ENCODE measurements at places on chromosomes 6 and 20.

GRCh38 chr6:46113370-46113769 lies 16.4 kb upstream of the ENPP4 start:
- DNase-seq, result no peak

DNA sequence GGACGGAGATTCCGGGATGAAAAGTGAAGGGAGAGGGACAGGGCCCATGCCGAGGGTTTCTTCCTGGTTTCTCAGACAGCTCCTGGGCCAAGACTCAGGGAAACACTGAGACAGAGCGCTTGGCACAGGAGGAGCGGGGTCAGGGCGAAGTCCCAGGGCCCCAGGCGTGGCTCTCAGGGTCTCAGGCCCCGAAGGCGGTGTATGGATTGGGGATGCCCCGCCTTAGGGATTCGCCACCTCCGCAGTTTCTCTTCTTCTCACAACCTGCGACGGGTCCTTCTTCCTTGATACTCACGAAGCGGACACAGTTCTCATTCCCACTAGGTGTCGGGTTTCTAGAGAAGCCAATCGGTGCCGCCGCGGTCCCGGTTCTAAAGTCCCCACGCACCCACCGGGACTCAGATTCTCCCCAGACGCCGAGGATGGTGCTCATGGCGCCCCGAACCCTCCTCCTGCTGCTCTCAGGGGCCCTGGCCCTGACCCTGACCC lies 55.0 kb upstream of the HLA-A start:
- no peak for DNase-seq

DNA sequence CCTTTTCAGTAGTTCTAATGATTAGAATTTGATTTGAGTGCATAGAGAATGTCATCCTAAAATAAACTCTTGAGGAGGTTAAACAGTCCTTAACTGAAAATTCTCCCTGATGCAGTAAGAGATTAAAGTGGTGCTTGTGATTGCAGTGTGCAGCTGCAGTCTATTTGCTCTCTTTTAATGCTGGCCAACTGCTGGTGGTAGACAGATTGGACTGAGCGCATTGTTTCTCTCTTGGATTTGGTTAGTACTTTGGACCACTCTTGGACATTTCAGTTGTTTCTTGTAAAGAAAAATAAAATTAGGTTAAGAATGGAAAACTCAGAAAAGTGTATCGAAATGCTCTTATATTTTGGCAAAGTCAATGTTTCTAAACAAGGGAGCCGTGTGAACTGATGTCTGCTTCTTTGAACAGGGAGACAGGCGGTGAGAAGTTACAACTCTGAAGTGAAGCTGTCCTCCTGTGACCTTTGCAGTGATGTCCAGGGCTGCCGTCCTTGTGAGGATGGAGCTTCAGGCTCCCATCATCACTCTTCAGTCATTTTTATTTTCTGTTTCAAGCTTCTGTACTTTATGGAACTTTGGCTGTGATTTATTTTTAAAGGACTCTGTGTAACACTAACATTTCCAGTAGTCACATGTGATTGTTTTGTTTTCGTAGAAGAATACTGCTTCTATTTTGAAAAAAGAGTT lies 127.2 kb downstream of the CD109 start:
- DNase-seq, result no peak

DNA sequence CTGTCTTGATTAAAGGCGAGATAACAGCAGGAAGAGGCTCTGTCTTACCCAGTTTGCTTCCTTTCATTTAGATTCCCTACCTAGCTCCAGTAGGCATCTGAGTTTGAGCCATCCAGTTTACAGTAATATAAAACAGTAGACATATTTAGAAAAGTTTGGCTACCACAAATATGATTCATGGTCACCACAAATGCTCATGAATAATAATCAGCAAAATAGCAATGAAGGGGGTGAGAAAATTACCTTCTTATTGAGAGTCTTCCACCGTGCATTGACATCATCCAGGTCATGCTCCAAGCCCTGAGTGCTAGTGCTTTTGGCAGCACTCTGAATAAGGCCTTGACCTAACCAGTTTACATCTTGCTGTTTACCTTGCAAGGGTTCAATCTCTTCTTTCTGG lies 106.2 kb downstream of the DST start:
- no peak for DNase-seq

DNA sequence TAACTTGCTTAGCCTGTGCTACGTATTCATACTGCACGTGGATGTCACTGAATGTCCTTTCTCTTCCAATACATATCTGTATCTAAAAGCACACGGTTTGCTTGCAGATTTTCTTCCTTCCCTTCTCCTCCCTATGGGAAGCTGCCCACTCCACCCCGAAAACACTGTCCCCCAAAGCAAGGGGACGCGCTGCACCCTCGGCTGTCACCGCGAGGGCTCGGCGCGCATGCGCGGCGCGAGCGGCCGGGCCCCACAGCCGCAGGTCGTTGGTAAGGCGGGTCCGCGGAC lies 659 bp downstream of the TMX4 start:
- DNase-seq, result no peak

- DNase-seq, result peak; percentile 84
Observed at GRCh38 chr6:166005944-166006899, 161.4 kb downstream of the TBXT start.

DNA sequence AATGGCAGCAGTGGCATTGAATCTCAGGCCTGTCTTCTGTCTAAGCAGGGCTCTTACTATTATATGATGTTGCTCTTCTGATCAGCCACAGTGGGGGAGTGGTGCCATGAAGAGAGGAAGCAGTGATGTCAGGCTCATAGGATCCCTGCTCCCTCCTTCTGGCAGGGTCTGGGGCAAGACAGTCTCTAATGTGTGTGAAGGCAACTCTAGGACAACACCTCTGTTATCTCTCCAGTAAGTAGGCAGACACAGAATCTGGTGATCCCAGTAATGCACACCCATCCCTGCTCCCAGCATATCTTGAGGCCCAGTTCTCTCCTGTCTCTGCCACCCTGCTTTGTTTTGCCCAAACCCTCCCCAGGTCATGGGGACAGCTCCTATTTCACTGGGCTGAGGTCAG lies 8.8 kb downstream of the C20orf202 start:
- DNase-seq, result no peak

DNA sequence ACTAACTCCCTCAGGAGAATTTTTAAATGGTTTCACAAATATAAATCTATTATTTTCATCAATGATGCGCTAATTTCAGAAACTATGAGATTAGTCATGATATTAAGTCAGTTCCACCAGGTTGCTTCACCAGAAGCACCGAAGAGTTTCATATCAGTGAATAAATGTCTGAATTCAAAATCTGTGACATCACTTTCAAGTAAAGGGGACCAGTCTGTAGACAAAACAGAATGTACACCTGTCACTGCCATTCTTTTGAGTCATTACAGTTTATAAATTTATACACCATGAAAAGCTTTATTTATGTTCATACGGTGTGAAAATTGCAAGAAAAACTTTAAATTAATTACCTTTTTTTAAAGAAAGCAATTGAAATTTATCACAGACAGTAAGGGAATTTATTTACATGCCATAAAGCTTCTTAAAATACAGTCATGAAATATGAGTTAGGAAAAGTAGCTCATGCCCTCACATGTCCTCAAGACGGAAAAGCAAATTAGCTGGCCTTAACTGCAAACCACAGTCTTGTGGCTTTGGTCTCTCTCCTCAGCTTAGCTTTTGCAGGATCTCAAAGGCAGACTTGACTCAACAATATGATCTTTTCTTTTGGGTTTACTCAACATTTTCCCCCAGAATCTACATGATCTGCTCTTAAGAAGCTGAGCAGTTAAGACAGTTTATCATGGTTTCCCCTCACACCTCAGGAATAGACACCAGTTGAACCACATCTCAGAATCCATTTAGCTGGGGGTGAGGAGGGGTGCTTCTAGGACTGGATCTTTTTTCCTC lies 177.7 kb upstream of the MCHR2 start:
- peak; percentile 60 for DNase-seq

DNA sequence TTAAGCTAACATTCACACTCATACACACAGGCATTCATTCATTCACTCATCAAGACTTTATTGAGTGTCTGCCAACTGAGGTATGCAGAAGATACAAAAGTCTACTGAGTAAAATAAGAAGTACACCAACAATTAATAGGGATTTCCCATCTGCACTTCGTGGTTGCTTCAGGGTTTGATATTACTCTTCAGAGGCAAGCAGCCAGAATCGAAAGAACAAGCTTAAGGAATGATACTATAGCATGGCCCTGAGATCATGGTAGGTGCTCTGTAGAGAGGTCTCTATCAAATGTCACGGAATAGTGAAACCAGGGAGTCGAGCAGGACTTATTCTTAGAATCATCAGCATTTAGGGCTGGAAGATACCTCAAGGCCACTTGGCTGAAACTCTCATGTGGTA lies 135.4 kb downstream of the NRN1 start:
- no peak for DNase-seq

DNA sequence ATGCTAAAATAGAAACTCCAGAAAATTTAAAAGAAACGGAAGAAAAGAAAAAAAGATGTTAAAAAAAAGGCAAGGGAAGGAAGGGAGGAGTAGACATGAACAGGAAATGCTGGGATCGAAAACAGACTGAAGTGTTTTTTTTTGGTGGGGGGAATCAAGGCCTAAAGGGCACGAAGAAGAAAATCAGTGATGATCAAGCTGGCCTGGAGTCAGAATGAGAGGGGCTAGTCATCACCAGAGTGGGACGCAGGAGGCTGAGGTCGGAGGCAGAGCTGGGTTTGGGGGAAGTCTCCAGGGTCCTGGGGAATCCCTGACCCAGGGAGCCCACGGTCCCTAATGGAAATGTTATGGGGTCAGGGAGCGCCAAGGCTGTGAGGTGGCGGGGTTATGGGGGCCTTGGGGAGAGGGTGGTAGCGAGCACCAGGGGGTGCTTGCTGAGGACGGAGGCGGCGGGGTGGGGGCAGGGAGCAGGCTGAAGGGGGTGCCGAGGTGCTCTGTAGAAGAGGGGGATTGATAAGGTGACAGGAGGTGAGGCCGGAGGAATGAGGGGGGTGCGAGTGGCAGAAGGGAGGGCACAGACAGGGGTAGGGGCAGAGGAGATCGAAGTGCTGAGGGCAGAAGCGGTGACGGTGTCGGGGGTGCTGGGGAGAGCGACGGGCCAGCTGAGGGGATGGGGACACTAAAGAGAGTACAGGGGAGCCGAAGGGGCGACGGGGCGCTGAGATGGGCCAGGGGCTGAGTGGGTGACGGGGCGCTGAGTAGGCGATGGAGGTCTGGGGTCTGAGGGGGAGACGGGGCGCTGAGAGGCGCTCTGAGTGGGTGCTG lies 684 bp downstream of the ZNFX1 start:
- DNase-seq, result no peak

DNA sequence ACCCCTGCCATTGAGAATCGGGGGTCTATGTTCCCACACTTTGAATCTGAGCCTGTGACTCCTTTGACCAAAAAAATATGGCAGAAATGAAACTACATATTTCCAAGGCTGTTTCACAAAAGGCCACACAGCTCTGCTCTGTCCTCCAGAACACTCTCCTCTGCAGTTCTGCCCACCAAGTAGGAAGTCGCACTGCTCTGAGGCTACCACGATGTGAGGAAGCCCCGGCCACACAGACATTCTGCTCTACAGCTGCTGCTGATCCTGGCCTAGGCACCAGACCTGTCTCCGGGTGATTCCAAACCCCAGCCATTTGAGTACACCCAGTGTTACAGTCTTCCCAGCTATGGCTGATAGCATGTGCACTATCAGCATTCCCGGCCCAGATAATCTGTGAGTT lies 85.1 kb downstream of the LYRM4 start:
- DNase-seq, result no peak

DNA sequence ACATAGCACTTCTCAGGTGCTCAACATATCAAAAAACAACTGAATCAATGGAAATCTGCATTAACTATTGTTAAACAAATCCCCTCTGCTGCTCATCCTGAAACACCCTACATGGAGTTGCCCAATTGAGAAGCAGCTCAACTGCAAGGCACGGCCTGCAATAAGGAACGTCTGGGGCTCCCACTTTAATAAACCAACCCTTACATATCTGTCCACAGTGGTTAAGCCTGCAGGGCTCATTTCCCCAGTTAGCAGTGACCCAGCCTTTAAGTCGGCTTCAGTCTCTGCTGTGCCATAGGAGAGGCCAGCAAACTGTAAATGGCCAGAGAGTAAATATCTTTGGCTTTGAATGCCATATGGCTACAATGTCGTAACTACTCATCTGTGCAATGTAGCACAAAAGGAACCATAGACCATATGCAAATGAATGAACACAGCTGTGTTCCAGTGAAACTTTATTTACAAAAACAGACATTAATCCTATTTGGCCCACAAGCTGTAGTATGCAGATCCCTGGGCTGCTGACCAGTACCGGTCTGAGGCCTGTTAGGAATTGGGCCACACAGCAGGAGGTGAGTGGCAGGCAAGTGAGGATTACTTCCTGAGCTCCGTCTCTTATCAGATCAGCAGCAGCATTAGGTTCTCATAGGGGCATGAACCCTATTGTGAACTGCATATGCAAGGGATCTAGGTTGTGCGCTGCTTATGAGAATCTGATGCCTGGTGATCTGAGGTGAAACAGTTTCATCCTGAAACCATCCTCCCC lies 522.7 kb upstream of the CDH4 start:
- DNase-seq, result no peak

GRCh38 chr6:57147955-57148858 lies 23.9 kb upstream of the BAG2 start:
- no peak for DNase-seq

- DNase-seq, result peak; percentile 79
Observed at GRCh38 chr20:51752343-51752951, 15.7 kb downstream of the ATP9A start.

DNA sequence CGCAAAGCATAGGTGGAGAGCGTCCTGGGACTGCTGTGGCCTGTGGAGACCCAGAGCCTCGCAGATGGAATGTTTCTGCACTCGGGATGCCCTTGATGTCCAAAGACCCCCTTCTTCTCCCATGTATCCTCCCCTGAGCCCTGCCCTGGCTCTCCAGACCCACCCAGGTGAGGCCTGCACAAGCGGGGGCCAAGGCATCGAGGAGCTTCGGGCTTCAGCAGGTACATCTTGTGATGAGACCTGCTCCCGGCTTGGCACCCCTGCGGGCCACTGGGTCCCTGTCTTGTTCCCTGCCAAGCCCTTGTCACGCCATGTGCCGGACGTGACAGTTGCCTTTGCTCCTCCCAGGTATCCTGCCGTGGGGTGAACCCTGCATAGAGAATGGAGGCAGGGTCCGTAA lies 85.2 kb downstream of the RAMACL start:
- DNase-seq, result no peak

DNA sequence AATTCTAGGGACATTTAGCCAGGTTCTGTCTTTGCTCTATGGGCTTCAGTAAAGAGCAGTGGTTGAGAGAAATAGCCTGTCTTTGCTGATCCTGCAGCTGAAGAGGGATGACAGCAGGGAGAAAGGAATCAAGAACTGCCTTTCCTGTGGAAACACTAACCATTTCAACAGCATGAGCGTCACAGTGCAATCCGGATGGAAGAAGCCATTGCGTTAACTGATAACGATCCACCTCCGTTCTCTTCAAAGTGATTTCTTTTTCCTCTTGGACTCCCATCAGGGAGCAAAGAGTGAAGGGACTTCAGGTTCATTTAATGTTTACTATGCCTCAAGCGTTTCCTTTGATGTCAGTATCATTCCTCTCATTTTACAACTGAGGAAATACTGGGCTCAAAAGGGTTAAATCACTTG lies 35.2 kb upstream of the EEF1E1 start:
- DNase-seq, result no peak

- peak; percentile 63 for DNase-seq
Observed at GRCh38 chr20:51128198-51128597, 105.3 kb upstream of the KCNG1 start.

GRCh38 chr6:160063771-160064413 lies 57.7 kb upstream of the SLC22A1 start:
- DNase-seq, result no peak

Measured in fibroblast of skin of left quadriceps (primary cell).